ENCODE measurements at places on chromosomes 4 and X. TPM values are rescaled to one million over a fixed set of nuclear protein-coding genes. Genes with fewer than 3 reads are reported as not detected.

The HSPA4L gene
- polyA plus RNA-seq = not detected

GRCh38 chrX:70030301-70030767 lies 19.4 kb downstream of the AWAT2 start:
- H3K27me3 ChIP-seq = no peaks in the 10 kb centered on the region
- no peak overlapping the region for H3K4me3 ChIP-seq
- no peaks in the 10 kb centered on the region for H3K4me1 ChIP-seq

- H3K4me1 ChIP-seq = no peaks in the 10 kb centered on the region
- no peaks in the 10 kb centered on the region for H3K27me3 ChIP-seq
Observed at GRCh38 chrX:117568238-117568637, 548.4 kb downstream of the KLHL13 start.

- H3K36me3 ChIP-seq = no peaks in the 10 kb centered on the region
- H3K4me3 ChIP-seq = no peak overlapping the region
- H3K27me3 ChIP-seq = no peaks in the 10 kb centered on the region
- no peak overlapping the region for H3K27ac ChIP-seq
- no peak for DNase-seq
Observed at GRCh38 chrX:23752740-23753415, 9.8 kb upstream of the ACOT9 start.

- peaks cover 21% of the 10 kb centered on the region for H3K27me3 ChIP-seq
- no peak for DNase-seq
- H3K4me3 ChIP-seq = no peak overlapping the region
- peaks cover 10% of the 10 kb centered on the region for H3K4me1 ChIP-seq
Observed at GRCh38 chr4:5958199-5958735, 60.0 kb downstream of the C4orf50 start.

DNA sequence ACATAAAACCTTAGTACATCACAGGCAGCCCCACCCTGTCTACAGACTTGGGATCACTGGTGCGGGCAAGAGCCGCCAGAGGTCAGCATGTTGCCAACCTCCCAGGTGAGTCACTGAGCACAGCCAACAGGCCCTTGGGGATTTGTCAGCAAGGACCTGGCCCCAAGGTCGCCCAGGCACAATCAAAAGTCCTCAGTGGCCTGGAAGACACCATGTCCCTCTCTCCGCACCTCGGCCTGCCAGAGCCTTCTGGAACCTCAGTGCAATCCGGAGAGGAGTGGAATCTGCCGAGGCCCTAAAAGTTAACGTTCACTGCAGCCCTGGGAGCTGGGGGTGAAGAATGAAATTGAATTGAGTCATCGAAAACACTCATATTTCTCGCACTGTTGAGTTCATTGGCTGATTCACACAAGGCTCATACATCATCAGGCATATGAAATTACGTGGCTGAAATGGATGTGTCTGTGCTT lies 74.3 kb downstream of the WFS1 start:
- no peak overlapping the region for H3K27ac ChIP-seq
- DNase-seq = no peak
- H3K4me3 ChIP-seq = no peak overlapping the region
- H3K4me1 ChIP-seq = peaks cover 5% of the 10 kb centered on the region
